ENCODE measurements at places on chromosomes 2 and 18. TPM values are rescaled to one million over a fixed set of nuclear protein-coding genes. Genes with fewer than 3 reads are reported as not detected.

GRCh38 chr18:56028514-56028913 lies 440.5 kb upstream of the TCF4 start:
- no peaks in the 10 kb centered on the region for H3K27me3 ChIP-seq
- no peak overlapping the region for H3K4me3 ChIP-seq
- DNase-seq, result no peak
- no peaks in the 10 kb centered on the region for H3K36me3 ChIP-seq

DNA sequence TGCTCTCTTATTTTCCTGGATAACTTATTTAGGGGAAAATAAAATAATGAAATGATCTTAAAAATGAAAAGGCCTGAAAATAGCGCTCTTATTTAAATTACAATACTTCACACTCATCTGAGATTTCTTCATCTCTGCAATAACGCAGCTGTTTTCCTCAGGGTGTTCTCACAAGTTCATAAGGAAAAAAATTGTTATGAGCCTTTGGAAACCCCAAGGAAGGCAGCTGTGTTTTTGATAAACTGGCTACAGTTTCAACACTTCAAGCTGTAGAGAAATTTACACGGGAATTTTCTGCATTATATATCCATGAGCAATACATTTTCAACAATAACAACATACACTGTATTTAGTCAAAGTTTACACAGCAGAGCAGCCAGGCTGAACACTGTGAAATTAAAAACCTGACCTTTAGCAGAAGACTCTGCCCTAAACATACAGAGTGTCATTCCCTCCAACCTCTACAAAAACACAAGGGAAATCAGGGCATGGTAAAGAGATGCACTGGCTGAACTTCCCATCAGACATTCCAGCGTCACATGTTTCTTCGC lies 959.6 kb downstream of the SLC4A3 start:
- no peaks in the 10 kb centered on the region for H3K36me3 ChIP-seq
- no peaks in the 10 kb centered on the region for H3K4me1 ChIP-seq
- no peak overlapping the region for H3K27ac ChIP-seq
- H3K4me3 ChIP-seq, result no peak overlapping the region
- no peaks in the 10 kb centered on the region for H3K27me3 ChIP-seq
- no peak for DNase-seq

UGT1A4 gene
- total RNA-seq, result 0.93 TPM

DNA sequence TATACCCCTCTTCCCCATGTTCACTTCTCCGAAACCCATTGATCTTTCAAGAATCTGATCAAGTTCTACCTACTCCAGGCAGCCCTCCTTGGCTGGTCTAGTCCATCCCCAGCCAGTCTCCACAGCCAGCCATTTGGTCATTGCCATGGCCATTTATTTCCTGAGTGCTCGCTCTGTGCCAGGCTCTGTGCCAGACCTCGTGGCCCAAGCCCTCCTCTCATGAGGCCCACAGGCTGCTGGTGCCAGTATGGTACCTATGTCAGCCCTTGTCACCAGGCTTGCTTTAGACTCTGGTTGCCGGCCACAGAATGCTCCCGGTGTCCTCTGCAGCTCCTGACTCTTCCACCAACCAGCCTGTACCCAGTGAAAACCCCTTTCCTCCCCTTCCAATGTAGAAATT lies 78.8 kb downstream of the CELF4 start:
- H3K27me3 ChIP-seq, result peaks cover 19% of the 10 kb centered on the region
- H3K36me3 ChIP-seq, result no peaks in the 10 kb centered on the region
- H3K27ac ChIP-seq, result no peak overlapping the region

DNA sequence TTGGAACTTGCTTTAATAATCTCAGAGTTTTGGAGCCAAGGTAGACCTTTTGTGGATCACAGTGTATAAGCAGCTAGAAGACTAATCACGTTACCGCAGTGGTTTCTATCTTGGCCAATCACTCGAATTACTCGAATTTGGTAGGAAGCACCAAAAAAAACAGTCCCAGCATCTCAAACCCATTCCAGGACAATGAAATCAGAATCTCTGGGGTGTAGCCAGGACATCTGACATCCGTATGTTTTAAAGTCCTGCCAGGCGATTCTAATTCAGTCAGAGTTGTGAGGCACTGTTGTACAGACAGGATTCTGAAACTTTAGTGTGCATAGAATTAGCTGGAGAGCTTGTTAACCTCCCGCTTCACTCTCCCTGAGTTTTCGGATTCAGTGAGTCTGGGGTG lies 30.8 kb downstream of the GRHL1 start:
- H3K4me1 ChIP-seq, result no peaks in the 10 kb centered on the region
- no peak overlapping the region for H3K4me3 ChIP-seq
- H3K27ac ChIP-seq, result no peak overlapping the region
- no peak for DNase-seq
- H3K36me3 ChIP-seq, result no peaks in the 10 kb centered on the region

GRCh38 chr2:237164474-237165042 lies 78.9 kb downstream of the COPS8 start:
- no peaks in the 10 kb centered on the region for H3K4me1 ChIP-seq
- no peak overlapping the region for H3K27ac ChIP-seq
- no peak overlapping the region for H3K4me3 ChIP-seq
- H3K27me3 ChIP-seq, result no peaks in the 10 kb centered on the region
- H3K36me3 ChIP-seq, result no peaks in the 10 kb centered on the region
- no peak for DNase-seq

TXNDC2 gene
- total RNA-seq, result not detected

DNA sequence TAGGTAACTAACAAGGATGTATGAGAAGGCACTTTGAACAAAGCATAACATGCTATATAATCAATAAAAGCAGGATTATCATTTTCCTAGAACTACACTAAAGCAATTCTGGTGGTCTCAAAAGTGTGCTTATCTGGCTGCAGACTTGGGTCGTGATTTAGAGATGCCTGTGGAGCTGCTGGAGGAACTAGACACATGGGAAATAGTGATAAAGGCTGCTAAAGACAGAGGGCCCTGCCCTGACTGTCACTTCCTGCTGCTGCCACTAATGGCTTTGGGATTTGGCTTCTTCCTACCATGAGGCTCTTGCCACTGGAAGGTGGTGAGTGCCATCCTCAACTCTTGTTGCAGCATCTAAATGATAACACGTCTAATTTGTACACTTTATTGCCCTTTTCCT lies 22.5 kb downstream of the TMEM178A start:
- no peak overlapping the region for H3K4me3 ChIP-seq
- H3K27me3 ChIP-seq, result no peaks in the 10 kb centered on the region
- H3K27ac ChIP-seq, result no peak overlapping the region
- H3K4me1 ChIP-seq, result no peaks in the 10 kb centered on the region
- DNase-seq, result no peak

NXPH2 gene
- not detected for total RNA-seq

DNA sequence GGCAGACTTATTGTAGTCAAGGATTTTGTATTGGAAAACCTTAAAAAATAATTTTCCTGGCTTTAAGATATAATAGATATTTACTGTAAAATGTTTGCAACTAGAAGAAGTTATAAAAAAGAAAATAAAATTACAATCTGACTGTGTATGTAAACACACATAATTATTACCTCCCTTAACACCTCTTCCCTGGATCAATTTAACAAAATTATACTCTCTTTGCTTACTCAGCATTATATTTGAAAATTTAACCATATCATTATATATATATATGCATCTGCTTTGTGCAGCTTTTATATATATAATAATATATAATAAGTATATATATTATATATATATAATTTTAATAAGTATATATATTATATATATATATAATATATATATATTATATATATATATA lies 131.7 kb upstream of the FAM98A start:
- no peaks in the 10 kb centered on the region for H3K36me3 ChIP-seq
- no peaks in the 10 kb centered on the region for H3K4me1 ChIP-seq
- no peak overlapping the region for H3K4me3 ChIP-seq
- no peaks in the 10 kb centered on the region for H3K27me3 ChIP-seq
- no peak for DNase-seq

- peak overlapping the region; percentile 57 for H3K27ac ChIP-seq
- no peaks in the 10 kb centered on the region for H3K36me3 ChIP-seq
- H3K4me3 ChIP-seq, result no peak overlapping the region
- DNase-seq, result no peak
- H3K4me1 ChIP-seq, result no peaks in the 10 kb centered on the region
Measured at GRCh38 chr2:156455361-156455975, 19.3 kb downstream of the GPD2 start.

DNA sequence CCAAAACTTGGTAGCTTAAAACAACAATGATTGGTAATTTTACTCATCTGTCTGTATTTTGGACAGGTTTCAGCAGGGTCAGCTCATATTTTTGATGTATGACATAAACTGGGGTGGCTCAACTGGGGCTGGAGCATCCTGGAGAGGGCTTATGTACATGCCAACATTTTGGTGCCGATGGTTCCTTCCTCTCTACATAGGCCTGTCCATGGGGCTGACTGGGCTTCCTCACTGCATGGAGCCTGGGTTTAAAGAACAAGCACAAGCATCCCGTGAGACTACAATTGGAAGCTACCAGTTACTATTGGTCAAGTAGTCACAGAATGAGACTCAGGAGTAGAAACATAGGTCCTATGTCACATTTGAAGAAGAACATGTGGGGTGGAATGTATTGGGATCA lies 95.0 kb downstream of the DDX1 start:
- no peak for DNase-seq
- H3K27me3 ChIP-seq, result no peaks in the 10 kb centered on the region
- H3K36me3 ChIP-seq, result no peaks in the 10 kb centered on the region
- no peak overlapping the region for H3K4me3 ChIP-seq
- H3K4me1 ChIP-seq, result no peaks in the 10 kb centered on the region
- H3K27ac ChIP-seq, result no peak overlapping the region

- peak overlapping the region; percentile 66 for H3K27ac ChIP-seq
- H3K36me3 ChIP-seq, result no peaks in the 10 kb centered on the region
- peaks cover 7% of the 10 kb centered on the region for H3K4me1 ChIP-seq
Measured at GRCh38 chr2:20186078-20186854, 38.7 kb downstream of the SDC1 start.
